Caudate nucleus (tissue), 63 donors: ENCODE measurements at places on chromosomes 2 and 18.

DNA sequence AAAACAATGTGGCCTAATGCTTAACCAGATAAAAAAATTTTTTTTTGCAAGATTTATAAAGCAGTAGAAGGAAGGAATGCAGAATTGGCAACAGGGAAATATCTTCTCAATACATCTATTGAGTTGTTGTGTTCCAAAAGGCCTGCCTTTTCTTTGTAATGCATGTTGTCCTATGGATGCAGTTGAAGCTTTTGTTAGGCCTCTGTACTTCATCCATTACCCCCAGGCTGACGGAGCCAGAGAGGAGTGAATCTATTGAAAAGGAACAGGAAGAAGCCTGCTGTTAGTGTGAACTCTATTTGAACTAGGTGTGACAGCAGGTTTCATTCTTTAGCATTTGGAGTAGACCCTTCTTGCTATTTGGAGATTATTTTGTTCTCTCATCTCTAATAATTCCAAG is 56.5 kb downstream of the MTX2 start:
- no peak for DNase-seq

- DNase-seq: no peak
These were observed 49.2 kb downstream of the SIGLEC15 start for GRCh38 chr18:45874491-45875184.

DNA sequence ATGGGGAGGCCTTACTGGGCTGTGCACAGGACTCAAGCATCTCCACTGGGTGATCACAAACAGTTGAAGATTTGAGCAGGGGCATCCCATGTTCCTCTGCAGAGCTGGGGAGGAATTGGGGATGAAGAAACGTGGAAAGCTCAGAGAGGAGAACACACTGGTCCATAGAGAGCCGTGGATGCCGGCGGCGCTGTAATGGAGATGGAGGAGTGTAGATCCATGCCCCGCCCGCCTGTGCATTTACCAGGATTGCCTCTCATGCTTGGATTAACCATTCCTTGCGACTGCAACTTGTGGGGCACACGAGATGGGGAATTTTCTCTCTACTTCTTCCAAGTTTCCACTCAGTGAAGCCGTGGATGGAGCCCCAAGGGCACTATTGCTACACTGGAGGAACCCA is 115.9 kb downstream of the NCK2 start:
- no peak for DNase-seq

GRCh38 chr2:3704692-3705091 is 1.3 kb downstream of the DCDC2C start:
- no peak for DNase-seq

DNA sequence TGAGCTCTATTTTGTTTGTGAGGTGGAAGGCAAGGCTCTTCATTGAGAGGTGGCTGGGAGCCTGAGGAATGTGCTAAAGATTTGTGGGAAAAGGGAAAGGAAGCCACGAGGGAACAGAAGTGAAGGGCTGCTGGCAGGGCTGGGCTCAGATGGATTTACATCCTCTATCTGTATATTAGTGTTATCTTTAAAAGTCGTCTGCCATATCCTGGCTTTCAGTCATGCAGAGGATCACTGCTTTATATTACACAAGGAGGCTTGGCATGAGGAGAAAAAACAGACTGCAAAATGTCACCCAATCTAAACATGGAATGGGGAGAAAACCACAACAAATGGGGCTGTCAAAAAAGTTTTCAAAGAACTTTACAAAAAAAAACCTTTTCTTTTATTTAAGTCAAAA is 434.4 kb downstream of the HRH4 start:
- DNase-seq: no peak

GRCh38 chr18:12306752-12307700 is 1.0 kb upstream of the TUBB6 start:
- DNase-seq: no peak

- no peak for DNase-seq
These were observed 79.2 kb upstream of the COL3A1 start for GRCh38 chr2:188894979-188895378.

GRCh38 chr2:30254685-30255001 is 23.3 kb downstream of the LBH start:
- DNase-seq: no peak

GRCh38 chr18:57744211-57744694 is 58.9 kb downstream of the ATP8B1 start:
- DNase-seq: no peak

DNA sequence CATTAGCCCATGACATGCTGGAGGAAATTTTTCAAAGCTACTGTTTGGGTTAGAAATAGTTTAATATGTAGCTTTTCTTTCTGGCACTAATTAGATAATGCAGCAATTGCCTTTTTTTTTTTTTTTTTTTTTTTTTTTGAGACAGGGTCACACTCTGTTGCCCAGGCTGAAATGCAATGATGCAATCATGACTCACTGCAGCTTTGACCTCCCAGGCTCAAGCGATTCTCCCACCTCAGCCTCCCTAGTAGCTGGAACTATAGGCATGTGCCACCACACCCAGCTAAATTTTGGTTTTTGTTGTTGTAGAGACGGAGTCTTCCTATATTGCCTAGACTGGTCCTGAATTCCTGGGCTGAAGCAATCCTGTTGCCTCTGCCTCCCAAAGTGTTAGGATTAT is 136.2 kb downstream of the SP100 start:
- DNase-seq: no peak

- no peak for DNase-seq
These were observed 160.9 kb upstream of the EPC2 start for GRCh38 chr2:148483665-148484064.

GRCh38 chr18:61948281-61948741 is 55.5 kb upstream of the RNF152 start:
- no peak for DNase-seq
